D721Med (cell line): ENCODE measurements at places on chromosomes 5 and 9.

GRCh38 chr9:12702160-12702758 is 9.1 kb downstream of the TYRP1 start:
- DNase-seq: no peak

GRCh38 chr5:6772886-6773285 is 59.7 kb downstream of the TENT4A start:
- DNase-seq: no peak

DNA sequence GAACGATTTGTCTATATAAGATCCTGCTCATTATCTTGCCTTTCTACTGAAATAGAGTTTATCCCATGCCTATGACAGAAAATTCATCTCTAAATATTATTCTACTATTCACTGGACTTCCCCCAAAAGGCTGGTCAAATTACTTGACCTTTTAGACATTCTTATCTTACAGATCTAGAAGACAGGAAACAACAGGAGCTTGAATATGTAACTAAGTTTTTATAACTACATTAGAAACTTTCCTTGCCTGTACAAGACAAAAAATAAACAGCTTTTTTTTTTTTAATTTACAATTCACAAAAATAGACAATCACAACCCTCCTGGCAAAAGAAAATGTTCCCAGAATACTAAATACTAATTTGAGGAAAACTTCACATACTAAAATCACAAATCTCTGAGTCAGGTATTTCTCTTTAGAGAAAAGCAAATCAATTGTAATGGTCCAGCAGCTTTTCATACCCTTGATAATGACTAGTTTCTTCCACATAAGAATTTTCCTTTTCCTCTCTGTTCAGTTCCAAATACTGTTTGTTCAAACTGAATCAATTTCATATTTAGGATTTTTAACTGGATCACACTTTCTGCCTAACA is 68.6 kb downstream of the MLLT3 start:
- DNase-seq: no peak

DNA sequence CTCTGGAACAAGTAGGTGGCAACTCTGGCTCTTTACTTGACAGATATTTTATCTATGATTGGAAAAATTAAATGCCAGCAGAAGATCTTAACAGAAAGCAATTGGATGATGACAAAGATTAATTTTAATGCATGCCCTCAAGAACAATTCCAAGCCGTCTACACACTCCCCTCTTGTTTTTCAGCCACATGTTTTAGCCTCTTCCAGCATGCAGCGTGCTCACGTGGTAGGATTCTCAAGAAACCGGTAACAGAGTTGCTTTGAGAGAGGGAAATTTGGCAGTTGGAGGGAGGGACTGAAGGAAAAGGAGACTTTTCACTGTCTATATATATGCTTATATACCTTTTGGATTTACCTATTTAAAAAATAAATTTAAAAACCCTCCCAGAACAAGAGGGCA is 48.3 kb upstream of the FANCC start:
- no peak for DNase-seq

DNA sequence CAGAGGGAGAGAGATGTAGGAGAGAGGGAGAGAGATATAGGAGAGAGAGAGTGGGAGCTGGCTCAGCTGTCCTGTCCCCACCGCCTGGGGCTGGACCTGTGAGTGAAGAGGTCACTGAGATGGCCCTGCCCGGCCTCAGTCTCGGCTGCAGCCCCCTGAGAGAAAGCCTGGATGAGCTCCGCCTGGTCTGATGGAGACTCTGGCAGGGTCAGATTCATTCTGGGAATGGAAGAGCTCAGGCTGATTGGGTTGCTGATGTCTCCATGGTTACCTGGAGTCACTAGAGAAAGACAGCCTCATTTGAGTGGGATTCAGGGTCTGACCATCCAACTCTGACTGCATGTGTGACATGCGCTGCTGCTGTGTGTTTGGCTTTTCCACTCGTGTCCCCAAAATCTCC is 27.1 kb upstream of the SEMA4D start:
- DNase-seq: no peak

DNA sequence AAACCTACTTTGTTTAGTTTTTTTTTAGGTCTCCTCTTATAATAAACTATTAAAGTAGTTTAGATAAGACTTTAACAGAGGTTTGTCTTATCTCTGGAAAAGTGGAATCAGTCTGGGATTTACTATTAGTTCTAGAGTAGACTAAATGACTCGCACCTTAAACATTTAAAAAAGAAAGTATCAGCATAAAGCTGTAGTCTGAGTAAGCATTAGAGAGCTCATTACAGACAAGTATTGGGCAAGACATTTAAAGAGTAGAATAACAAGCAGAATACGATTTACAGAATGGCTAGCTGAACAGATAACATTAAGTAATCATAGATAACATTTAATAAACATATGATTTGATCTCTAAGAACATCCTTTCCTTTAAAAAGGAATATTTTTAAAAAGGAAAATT is 226.0 kb upstream of the DMAC1 start:
- DNase-seq: no peak

DNA sequence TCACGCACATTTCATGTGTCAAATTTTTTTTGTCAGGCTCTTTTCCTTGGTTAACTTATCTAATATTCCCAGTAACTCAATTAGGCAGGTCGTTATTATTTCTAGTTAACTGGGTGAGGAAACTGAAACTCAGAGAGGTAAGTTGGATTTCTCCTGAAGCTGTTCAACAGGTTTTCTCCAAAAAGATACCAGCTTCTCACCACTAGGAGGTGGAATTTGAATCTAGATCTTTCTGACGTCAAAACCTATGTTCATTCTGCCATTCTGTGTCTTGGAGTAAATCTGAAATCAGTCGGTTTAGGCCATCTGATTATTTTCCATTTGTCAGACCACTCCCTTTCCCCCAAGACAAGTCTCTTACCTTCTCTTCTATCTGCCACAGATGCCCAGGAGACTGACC is 572.9 kb downstream of the ACTL7B start:
- no peak for DNase-seq

DNA sequence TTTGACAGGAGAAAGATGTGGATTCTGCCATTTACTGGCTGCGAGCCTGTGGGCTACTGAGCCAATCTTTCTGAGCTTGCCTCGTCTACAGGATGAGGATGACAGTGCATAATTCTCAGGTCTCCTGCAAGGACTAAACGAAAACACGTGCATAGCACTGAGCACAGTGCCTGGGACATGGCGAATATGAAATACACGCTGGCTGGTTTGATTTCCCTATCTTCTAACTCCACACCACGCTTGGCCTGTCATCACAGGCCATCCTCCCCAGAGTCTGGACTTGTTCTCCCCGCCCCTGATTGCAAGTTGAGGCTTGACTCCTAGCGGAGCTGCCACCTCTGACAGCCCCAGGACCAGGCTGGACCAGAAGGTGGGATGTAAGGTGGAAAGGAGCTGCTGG is 37.9 kb downstream of the ARPC5L start:
- no peak for DNase-seq
